Mucosa of descending colon (tissue), 3 donors: ENCODE measurements at places on chromosomes 5 and 9.

GRCh38 chr5:75457691-75458090, 53.7 kb downstream of the CERT1 start:
- DNase-seq: no peak

DNA sequence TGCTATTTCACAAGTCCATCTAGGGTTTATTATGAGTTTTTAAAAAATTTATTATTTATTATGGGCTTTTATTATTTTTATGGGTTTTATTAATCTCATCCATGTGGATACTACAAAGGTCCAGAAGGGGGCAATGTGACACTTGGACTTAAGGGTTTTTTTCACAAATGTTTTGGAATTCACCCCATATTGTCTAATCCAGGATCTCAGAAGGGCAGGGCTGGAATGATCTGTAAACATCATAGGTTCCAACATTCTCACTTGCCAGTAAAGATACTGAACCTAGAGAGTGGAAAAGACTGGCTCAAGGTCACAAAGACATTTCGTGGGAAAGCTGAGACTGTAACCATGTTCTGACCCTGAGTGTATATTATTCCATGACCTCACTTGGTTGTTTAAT, 35.6 kb downstream of the NIM1K start:
- DNase-seq: no peak

GRCh38 chr9:98602839-98603500, 105.8 kb downstream of the GABBR2 start:
- no peak for DNase-seq

GRCh38 chr5:107661038-107661649, 9.6 kb downstream of the EFNA5 start:
- DNase-seq: no peak

GRCh38 chr9:31799953-31800609, 584.4 kb upstream of the ACO1 start:
- DNase-seq: no peak

DNA sequence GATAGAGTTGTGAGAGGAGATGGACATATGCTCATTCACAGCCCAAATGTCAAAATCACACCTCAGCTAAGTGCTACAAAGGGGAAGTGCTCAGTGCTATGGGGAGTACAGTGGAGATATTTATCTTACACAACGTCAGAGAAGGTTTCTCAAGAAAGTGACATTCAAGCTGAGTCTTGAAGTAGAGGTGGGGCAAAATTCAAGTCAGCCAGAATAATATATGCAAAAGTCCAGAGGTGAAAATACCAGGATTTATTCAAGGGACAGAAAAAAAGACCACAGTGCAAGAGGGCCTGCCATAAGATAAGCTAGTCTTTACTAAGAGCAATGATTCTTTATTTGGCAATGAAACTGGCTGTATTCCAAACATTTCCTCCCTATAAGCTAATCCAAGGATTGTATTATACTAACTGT, 327.8 kb upstream of the PIK3R1 start:
- DNase-seq: no peak
